HFFc6 (cell line): ENCODE measurements at places on chromosomes 6 and 20.

- DNase-seq: no peak
Observed at GRCh38 chr20:63394069-63394919, 33.1 kb upstream of the CHRNA4 start.

DNA sequence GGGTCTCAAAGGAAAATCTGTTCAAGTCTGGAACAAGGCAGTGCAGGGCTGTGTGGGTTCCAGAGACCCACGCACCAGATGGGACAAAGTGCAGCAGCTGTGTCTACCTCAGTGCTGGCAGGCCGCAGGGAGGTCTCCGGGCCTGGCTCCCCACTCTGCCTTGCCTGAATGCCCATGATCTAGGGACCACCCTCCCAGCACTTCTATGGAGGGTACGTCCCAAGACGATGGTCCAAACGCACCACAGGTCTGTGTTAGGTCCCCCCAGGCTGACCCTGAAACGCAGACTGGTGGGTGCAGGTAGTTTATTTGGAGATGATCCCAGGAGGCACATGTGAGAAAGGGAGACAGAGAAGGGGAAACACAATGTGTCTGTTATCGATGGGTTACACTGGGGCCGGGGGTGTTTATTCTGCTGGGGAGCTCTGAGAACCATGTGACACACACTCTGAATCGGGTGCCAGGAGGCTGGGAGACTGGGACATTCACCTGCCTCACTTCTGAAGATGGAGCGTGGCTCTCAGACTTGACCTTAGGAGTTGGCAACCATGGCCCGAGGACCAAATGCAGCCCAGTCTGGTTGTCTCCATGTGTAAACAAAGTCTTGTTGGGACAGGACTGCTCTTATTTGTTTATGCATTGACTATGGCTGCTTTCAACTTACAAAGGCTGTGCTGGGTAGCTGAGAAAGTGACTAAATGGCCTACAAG lies 21.7 kb downstream of the CST9L start:
- no peak for DNase-seq

- DNase-seq: no peak
Observed at GRCh38 chr20:54565255-54565654, 89.9 kb downstream of the DOK5 start.

DNA sequence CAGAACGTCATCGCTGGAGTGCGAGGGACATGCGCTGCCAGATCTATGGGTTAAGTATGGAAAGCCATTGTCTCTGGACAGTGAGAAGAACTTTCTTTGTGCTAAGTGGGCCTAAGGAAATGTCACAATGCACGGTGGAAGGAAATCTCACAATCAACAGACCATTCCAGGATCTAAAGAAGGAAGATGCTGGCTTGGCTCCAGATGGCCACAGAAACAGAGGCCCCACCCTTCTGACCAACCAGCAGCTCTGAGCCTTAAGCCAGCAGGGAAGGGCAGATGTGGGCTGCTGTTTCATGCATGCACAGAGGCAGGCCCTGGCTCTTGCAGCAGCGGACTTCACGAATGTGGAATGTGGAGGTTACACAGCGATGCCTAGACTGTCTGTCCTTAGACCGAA lies 156.3 kb downstream of the SOBP start:
- no peak for DNase-seq

DNA sequence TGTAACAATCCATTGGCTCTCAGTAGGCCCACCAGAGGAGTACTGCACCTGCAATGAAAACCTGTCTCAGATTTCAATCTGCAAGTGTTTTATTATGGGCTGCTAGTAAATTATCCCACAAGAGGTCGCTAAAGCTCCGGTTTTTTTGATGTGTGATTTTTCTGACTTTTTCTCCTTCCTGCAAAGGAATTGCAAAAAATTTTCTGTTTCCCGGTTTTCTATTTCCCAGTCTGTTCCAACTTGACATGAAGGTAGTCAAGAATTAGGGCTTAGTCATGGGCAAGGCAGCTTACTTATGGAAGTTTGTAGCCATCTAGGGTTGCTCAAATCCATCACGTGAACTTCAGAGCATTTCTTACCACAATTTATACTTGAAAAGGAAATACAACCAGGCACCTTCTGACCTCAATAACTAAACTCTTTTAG lies 38.5 kb upstream of the AHI1 start:
- peak; percentile 87 for DNase-seq

DNA sequence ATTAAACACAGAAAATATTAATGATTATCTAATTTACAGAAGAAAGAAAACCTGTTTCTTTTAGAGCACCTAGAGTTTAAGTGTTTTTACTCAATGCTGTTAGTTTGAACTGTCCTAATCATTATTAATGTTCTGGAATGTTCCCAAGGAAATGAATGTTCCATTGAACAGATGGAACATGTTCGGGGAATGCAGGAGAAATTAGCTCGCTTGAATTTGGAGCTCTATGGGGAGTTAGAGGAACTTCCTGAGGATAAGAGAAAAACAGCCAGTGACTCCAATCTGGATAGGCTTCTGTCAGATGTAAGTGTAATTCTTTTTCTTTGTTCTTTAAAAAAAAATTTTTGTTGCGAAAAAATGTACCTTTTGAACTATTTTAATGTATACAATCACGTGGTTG lies 10.8 kb upstream of the ECT2L start:
- DNase-seq: no peak

DNA sequence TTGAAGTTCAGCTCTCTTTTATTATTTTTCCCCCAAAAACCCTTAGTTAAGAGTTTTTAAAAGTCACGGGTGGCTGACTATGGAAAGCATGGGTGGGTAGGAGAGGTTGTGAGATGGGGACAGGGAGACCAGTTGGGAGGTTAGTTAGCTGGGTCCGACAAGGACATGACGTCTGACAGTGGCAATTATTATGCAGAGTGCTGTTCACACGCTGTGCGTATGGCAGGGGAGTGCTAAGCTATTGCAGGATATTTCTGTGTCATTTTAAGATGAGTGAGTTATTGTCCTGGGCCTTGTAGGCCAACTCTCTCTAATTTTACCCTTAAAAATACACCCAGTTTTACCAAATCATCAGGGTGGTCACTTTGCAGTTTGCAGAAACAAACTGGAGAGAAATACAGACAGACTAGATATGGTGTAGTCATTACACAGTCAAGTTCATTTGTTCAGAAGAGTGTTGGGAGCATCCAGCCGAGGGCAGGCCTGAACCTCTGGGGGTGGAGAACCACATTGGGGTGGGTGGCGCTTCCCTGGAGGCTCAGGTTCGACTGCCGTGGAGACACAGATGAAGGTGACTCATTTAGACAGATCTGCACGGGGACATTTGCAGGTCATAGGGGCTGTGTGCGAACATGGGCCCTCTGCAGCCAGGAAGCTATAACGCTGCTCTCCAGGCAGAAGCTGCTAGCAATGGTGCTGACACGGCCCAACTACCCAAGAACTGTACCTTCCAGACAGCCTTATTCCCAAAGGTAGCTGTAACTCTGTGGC lies 307.6 kb downstream of the QKI start:
- DNase-seq: no peak

GRCh38 chr20:32966881-32967781 lies 37.1 kb downstream of the SUN5 start:
- DNase-seq: no peak

GRCh38 chr6:155628306-155628705 lies 172.7 kb upstream of the NOX3 start:
- DNase-seq: no peak

- no peak for DNase-seq
Observed at GRCh38 chr6:35044145-35044745, 96.9 kb downstream of the TCP11 start.

- DNase-seq: no peak
Observed at GRCh38 chr6:42889815-42890214, 10.4 kb downstream of the RPL7L1 start.

- peak; percentile 81 for DNase-seq
Observed at GRCh38 chr6:27188061-27188884, 59.2 kb upstream of the PRSS16 start.

- DNase-seq: no peak
Observed at GRCh38 chr6:163646133-163646532, 231.6 kb downstream of the QKI start.

- DNase-seq: no peak
Observed at GRCh38 chr6:52161689-52162438, 24.3 kb upstream of the IL17A start.

- no peak for DNase-seq
Observed at GRCh38 chr6:144344646-144345045, 59.5 kb downstream of the UTRN start.

GRCh38 chr20:15200147-15200565 lies 862.7 kb upstream of the FLRT3 start:
- DNase-seq: no peak

DNA sequence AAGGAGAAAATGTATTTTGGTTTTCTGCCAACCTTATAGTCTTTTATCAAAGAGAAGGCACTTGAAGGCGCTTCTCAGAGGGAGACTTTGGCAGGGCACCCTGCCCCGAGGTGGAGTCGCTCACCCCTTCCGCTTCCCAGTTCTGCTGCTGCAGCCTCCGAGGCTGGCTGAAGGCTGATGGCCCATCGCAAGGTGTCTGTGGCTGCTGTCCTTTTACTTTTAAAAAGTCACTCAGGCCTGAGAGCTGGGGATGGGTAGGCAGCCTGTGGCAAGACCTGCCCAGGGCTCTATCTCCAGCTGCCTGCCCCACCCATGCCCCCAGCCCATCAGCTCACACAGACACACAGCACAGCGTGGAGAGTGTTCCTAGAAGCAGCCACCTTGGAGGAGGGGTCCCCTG lies 206.6 kb upstream of the CST7 start:
- no peak for DNase-seq

DNA sequence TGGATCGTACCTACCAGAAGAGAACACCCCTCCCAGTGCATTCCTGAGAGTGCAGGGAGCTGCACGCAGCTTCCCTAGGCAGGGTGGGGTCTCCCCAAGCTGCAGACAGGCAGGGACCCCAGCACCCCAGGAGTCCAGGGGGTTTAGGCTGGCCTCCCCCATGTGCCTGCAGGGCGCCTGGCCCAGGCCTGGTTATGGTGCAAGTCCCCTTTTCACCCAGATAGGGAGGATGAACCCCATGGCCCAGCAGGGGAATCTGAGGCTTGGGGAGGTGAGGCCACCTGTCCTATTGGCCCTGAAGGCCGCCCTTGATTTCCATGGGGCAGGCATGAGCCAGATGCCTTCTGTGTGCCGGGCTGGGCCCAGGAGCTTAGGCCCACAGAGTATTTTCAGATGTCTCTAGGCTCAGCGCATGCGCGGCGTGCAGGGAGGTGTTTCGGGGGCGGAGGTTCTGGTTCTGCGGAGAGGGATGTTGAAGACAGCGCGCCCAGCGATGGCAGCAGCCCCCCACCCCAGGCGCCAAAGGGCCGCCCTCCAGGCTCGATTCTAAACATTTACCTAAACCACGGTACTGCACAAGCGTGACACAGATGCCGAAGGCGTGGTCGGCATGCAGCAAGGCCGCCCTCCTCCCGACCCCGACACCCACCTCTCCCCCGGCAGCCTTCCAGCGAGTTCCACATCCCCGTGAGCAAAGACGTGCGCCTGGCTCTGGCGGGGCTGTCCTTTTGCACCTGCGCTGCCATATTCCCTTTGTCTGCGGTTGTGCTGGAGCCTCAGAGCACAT lies 29.4 kb downstream of the COL20A1 start:
- no peak for DNase-seq

- DNase-seq: peak; percentile 36
Observed at GRCh38 chr20:59571551-59572314, 32.6 kb upstream of the PHACTR3 start.

GRCh38 chr6:48658915-48659314 lies 547.9 kb upstream of the PTCHD4 start:
- no peak for DNase-seq

DNA sequence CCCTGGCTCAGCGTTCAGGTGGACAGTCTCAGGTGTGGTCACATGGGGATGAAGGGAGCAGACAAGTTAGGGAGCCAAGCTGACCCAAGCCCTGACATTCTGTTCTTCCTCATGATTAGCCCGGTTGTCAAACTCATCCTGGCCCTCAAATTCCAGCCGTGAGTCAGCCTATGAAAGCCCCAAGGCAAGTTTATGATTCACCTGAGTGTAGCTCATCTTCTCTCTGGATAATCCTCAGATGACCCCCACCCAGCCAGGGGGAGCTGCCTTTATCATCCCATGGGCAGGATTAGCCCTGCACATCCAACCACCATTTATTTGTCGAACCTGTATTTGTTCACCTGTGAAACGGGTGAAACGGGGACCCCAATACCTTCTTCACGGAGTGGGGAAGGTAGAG lies 161.9 kb downstream of the DHX35 start:
- DNase-seq: no peak

DNA sequence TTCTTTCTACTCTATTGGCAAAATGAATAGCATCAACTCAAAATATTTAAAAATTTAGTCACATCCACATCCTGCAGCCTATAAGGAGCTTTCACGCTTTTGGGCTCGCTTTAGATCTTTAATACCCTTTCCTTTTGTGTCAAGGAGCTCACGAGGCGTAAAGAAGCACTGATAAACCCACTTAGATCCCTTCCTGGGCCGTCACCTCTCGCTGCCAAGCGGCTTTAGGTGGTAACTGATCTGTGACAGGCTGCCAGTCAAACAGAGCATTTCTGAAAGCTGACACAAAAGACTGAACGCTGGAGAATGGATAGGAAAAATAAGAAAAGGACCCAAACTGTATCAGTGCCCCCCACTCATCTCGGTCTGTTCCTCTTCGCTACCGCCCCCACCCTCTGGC lies 385.7 kb upstream of the MMS22L start:
- no peak for DNase-seq

GRCh38 chr6:159988983-159989454 lies 20.1 kb downstream of the IGF2R start:
- DNase-seq: no peak

DNA sequence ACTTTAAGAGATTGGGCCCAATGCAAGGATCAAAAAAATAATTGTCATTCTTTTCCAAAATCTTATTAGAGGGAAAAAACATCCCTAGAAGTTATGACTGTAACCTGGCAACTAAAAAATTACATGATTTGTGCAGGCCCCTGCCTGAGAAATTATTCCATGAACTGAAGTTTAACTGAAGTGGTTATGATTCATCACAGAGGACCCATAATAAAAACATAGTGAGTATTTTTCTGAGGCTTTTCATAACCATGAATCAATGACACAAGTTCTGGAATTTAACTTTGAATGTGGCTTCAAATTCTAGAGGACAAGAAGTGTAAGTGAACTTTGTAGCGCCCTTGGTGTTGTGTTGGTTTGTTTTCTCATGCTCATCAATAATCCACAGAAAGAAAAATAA lies 31.1 kb upstream of the CARMIL1 start:
- DNase-seq: peak; percentile 76

DNA sequence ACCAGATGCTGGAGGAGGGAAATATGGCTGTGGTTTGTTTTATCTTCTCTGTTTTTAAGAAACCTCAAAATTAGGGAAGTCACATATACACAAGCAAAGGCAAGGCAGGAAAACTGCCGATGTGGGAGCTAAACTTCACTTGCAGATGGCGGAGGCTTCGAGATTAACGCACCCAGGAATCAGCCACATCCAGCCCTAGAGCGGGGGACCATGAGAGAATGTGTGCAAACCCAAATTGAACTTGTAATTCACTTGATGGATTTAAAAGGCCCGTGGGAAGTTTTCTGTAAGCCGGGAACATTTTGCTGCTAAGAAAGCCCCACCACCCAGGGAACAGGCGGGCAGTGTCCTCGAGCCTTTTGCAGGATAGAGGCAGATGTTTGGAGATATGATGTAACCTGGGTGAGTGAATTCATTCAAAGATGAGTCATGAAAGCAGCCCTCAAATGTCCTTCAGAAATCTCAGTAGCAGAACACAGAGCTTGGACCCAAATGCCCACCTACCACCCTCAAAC lies 39.9 kb downstream of the PREX1 start:
- peak; percentile 36 for DNase-seq
